T-helper 2 cell (primary cell): ENCODE measurements at places on chromosomes 6 and 20.

DNA sequence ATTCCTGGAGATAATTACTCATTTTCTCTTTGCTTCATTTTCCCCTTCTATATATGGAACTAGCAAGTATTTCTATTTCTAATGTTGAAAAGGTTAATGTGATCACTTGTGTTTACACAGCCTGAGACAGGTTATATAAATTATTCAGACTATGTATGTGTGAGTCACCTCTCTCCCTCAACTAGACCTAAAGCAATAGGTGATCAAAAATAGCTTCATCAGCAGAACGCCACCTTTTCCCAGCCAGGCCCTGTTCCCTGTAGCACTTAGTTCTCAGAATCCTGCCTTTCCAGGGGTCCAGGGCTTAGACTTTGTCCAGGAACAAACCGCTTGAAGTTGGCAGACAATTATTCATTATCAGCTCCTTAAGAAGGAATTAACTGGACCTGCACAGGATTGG is 125.3 kb upstream of the EXOC2 start:
- no peak for DNase-seq

- no peak for DNase-seq
These were observed 86.8 kb downstream of the CDK19 start for GRCh38 chr6:110728501-110728900.

DNA sequence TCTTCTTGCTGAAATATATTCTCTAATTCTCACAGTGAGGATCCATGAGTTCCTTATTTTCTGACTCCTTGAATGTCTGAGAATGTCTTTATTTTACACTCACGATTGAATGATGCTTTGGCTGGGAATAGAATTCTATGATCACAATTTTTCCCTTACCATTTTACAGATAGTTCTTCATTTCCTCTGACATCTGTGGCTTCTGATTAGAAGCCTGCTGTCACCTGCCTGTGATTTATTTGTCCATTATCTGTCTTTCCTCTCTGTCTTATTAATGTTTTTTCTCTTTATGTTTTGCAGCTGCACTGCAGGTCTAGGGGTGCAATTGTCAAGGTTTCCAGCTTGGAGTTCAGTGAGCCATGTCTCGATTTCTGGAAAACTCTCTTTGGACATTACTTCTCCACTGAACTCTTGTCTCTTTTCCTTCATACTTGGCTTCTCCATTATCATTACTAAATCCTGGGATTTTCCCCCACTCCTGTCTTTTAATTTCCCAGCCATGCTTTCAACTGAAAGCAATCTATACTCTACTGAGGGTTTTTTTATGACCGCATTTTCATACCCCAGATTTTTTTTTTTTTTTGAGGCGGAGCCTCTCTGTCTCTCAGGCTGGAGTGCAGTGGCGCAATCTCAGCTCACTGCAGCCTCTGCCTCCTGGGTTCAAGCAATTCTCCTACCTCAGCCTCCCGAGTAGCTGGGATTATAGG is 121.2 kb upstream of the PRND start:
- no peak for DNase-seq

- no peak for DNase-seq
These were observed 51.2 kb upstream of the KCNG1 start for GRCh38 chr20:51074062-51074461.

DNA sequence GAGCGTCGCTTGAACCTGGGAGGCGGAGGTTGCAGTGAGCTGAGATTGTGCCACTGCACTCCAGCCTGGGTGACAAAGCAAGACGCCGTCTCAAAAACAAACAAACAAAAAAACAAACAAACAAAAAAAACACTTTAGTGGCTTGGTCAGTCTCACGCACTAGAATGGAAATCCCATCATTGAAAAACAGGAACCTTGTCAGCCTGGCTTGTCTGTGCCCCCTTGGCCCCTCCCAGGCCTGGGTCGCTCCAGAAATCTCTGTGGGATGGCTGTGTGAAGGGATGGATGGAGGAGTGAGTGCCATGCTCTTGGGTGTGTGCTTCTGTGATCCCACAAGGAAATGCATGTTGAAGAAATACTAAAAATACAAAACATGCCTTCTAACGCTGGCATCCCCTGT is 20.9 kb upstream of the NAA20 start:
- no peak for DNase-seq
